ENCODE measurements at places on chromosomes 12 and 14.

- H3K36me3 ChIP-seq, result no peaks in the 10 kb centered on the region
- H3K27ac ChIP-seq, result no peak overlapping the region
- H3K27me3 ChIP-seq, result no peaks in the 10 kb centered on the region
- H3K4me3 ChIP-seq, result no peak overlapping the region
- H3K4me1 ChIP-seq, result peaks cover 5% of the 10 kb centered on the region
- DNase-seq, result no peak
Observed at GRCh38 chr12:105580821-105581352, 250.4 kb downstream of the C12orf75 start.

- no peak for DNase-seq
- H3K27me3 ChIP-seq, result no peaks in the 10 kb centered on the region
- peaks cover 15% of the 10 kb centered on the region for H3K4me1 ChIP-seq
- peak overlapping the region; percentile 87 for H3K27ac ChIP-seq
Observed at GRCh38 chr12:94643606-94644005, 6.8 kb downstream of the TMCC3 start.

- peaks cover 3% of the 10 kb centered on the region for H3K36me3 ChIP-seq
- peak overlapping the region; percentile 24 for H3K27ac ChIP-seq
- H3K27me3 ChIP-seq, result no peaks in the 10 kb centered on the region
- H3K4me1 ChIP-seq, result peaks cover 2% of the 10 kb centered on the region
Observed at GRCh38 chr12:103930787-103931735, 851 bp downstream of the HSP90B1 start.

DNA sequence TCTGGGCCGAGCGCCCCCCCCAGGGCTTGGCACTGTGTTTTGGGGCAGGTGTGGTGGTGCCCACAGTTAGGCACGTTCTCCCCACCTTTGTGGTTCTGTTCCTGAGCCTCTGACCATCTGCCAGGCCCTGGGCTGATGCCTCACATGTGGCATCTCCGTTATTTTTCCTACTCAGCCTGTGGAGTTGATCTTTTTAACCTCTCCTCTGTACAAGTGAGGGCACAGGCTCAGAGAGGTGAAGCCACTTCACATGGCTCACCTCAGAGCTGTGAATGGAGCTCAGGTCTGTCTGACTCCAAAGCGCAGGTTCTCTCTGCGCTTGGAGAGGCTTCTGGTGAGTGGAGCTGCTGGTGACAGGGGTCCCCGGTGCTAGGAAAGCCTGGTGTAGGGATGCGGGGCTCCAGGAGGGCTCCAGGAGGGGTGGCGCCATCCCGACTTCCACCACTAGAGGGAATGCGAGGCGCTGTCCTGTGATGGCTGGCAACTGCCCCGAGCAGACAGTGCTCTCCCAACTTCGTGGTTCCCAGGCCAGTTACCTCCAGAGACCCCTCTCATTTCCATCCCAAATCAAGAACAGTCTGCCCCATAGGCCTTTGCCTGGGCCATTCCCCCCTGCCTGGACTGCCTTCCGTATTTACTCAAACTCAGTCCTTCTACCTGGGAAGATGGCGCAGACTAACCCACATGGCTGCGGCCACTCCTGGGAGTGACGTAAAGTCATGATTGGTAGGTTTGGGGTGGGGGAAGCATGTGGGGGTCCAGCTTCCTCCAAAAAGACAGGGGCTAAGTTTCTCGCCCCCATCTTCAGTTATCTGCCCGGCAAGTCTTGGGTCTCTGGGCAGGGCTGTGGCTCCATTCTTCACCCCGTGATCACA lies 9.9 kb downstream of the BCL7A start:
- no peaks in the 10 kb centered on the region for H3K27me3 ChIP-seq
- peaks cover 31% of the 10 kb centered on the region for H3K36me3 ChIP-seq
- no peak overlapping the region for H3K27ac ChIP-seq
- H3K4me3 ChIP-seq, result no peak overlapping the region
- peaks cover 29% of the 10 kb centered on the region for H3K4me1 ChIP-seq

DNA sequence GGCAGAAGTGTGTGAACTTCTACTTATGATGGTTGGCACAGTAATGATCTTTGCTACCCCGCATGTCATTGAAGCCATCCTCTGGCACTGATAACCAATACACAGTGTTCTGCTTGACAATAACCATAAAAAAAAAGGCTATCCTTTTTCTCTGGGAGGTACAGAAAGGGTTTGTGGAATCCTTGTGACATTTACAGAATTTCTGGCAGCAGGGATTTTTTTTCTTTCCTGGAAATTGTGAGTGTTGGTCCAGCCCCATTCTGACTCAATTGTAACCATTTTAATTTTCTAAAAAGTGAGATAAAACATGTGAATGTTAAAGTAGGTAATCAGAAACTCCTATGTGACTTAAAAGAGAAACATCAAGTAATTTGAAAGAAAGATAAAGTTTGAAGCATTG lies 943.8 kb downstream of the TMTC2 start:
- no peaks in the 10 kb centered on the region for H3K27me3 ChIP-seq
- H3K27ac ChIP-seq, result no peak overlapping the region
- H3K36me3 ChIP-seq, result no peaks in the 10 kb centered on the region
- no peak overlapping the region for H3K4me3 ChIP-seq
- no peak for DNase-seq

- peaks cover 9% of the 10 kb centered on the region for H3K4me1 ChIP-seq
- H3K27ac ChIP-seq, result peak overlapping the region; percentile 90
- peak overlapping the region; percentile 85 for H3K4me3 ChIP-seq
- H3K36me3 ChIP-seq, result no peaks in the 10 kb centered on the region
Observed at GRCh38 chr14:41605550-41606281, 960 bp upstream of the LRFN5 start.

GRCh38 chr14:59126714-59127436 lies 61.6 kb upstream of the DAAM1 start:
- no peaks in the 10 kb centered on the region for H3K4me1 ChIP-seq
- H3K27me3 ChIP-seq, result peaks cover 13% of the 10 kb centered on the region
- no peak overlapping the region for H3K4me3 ChIP-seq
- no peaks in the 10 kb centered on the region for H3K36me3 ChIP-seq
- DNase-seq, result peak; percentile 68

DNA sequence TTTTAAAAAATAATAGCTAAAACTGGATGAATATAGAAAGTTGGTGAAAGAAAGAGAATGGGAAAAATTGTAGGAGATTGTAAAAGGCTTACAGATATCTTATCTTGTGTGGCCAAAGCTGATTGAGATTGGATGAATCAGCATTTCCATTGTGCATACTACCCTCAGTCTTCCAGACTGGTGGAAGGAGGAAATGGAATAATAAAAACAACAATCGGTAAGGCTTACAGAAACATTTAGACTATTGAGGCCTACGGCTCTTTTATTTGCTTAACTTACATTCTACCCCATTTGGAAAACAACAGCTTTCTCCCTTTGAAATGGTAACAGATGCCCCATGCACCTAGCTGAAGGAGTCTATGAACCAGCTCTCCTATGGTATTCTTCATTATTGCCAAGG lies 129.8 kb downstream of the PTPRB start:
- no peak overlapping the region for H3K4me3 ChIP-seq
- H3K27me3 ChIP-seq, result no peaks in the 10 kb centered on the region
- no peak overlapping the region for H3K27ac ChIP-seq
- no peak for DNase-seq

DNA sequence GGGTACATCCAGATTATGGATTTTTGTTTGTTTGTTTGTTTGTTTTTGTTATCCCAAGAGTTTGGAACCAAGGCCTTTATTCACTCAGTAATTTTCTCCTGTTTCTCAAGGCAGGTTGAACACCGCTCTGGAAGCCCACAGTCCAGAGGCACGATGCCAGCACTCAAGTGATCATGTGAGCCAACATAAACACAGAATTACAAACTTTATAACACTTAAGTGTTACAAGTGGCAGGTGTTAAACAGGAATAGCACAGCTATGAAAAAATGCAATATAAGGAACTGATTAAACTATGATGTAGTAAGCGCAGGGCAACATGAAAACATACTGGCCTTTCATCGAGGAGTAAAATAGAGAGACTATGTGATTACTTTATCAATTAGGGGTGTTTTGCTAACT lies 1885.8 kb upstream of the SEL1L start:
- H3K36me3 ChIP-seq, result no peaks in the 10 kb centered on the region
- H3K4me3 ChIP-seq, result no peak overlapping the region
- H3K27me3 ChIP-seq, result no peaks in the 10 kb centered on the region
- DNase-seq, result no peak
- H3K27ac ChIP-seq, result no peak overlapping the region

DNA sequence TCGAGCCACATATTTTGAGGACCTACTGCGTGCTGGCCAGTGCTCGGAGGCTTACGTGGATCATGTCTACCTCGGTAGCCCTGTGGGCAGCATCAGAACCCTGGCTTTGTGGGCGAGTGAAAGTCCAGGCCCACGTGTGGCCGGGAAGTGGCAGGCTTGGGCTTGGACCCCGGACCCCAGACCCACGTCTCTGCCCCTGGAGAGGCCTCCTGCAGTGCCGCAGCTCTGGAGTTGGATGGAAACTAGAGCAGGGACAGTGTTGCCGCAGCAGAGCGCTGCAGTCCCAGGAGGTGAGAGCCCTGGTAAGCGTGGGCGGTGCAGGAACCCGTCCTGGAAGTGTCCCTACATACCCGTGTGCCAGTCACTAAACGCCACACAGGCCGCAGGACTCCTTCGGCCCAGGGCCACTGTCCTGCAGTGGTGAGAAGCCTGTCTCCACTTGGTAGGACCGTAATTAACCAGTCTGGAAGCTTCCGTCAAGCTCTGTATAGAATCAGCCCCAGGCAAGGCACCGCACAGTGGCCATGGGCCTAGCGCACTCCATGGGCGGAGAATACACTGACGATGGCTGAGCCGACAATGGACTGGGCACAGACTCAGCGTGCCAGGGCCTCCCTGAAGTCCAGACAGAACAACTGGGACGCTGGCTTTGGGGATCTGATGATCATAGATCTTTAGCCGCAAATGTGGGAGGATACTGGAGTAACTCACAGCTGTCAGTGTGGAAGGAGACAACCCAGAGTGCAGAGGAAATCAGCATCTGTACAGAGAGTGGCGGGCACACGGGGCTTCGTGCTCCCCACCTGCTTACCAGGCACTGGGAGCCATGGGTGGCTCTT lies 219.5 kb downstream of the KIF26A start:
- H3K27ac ChIP-seq, result no peak overlapping the region
- H3K4me1 ChIP-seq, result no peaks in the 10 kb centered on the region
- no peaks in the 10 kb centered on the region for H3K27me3 ChIP-seq
- DNase-seq, result no peak
- H3K36me3 ChIP-seq, result no peaks in the 10 kb centered on the region
- no peak overlapping the region for H3K4me3 ChIP-seq

GRCh38 chr12:32821293-32821692 lies 65.6 kb upstream of the YARS2 start:
- DNase-seq, result no peak
- H3K4me3 ChIP-seq, result no peak overlapping the region
- peaks cover 2% of the 10 kb centered on the region for H3K4me1 ChIP-seq
- H3K27ac ChIP-seq, result no peak overlapping the region
- H3K27me3 ChIP-seq, result no peaks in the 10 kb centered on the region
- H3K36me3 ChIP-seq, result no peaks in the 10 kb centered on the region
